ENCODE measurements at places on chromosomes 11 and 22.

GRCh38 chr11:62953811-62954210 lies 31.0 kb downstream of the SLC22A6 start:
- DNase-seq, result no peak

DNA sequence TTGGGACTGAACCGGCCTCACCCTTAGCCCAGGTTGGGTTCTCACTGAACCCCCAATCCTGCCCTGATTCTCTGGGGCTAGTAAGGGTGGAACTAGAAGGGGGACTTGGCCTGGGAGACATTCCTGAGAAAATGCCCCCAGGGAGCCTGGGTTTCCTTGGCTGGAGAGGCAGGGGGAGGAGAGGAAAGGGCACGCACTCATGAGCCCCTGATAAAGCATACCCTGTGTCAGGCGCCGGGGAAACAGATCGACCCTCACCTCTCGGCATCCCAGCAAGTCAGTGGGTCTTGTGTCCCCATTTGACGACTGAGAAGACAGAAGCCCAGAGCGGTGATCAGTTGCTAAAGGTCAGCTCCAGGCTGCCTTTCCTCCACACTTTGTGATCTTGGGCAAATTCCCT lies 47.7 kb upstream of the RTL6 start:
- DNase-seq, result no peak

DNA sequence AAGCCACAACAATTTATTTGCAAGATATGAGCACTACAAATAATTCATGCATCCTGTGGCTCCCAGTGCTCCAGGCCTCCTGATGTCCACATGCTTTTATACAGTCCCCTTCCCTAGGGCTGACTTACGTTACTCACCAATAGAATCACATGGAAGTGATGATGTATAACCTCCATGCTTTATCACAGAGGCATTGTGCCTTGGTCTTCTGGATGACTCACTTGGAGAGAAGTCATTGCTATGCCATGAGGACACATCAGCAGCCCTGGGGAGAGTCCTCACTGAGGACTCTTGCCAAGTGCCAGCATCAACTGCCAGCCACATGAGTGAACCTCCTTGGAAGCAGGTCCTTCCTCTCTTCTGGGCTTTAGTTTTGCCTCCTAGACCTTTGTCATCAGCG lies 22.0 kb upstream of the IGSF9B start:
- DNase-seq, result no peak

DNA sequence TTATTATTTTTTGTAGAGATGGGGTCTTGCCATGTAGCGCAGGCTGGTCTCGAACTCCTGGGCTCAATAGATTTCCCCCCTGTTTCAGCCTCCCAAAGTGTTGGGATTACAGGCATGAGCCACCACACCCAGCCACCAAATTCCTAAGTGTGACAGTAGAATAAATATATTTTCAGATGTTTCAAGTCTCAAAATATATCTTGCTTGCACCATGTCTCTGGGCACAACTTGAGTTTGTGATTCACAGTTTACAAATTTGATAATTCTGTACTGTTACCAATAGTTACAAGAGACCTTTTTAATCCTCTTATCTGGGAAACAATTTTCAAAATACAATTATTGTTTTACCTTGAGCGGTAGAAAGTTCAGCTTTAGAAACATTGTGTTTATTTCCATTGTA lies 19.1 kb downstream of the DCPS start:
- no peak for DNase-seq

DNA sequence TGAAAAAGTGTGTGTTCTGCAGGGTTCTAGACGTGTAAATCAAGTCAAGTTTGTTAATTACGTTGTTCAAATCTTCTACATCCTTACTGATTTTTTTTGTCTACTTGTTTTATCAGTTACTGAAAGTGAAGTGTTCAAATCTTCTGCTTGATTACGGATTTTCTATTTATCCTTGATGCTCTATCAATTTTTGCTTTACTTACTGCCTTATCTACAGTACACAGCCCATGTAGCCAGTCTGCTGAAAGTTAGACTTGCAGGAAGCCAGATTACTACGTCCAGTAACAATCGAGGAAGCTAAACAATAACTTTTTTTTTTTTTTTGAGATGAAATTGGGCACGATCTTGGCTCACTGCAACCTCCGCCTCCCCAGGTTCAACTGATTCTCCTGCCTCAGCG lies 15.6 kb upstream of the C11orf24 start:
- DNase-seq, result no peak

- DNase-seq, result peak; percentile 19
These were observed at the start of gene C11orf97 for GRCh38 chr11:94511932-94512781. Gene C11orf97 (plus strand): TSS chr11:94512461. CDS start chr11:94512529, 68 bp downstream.

DNA sequence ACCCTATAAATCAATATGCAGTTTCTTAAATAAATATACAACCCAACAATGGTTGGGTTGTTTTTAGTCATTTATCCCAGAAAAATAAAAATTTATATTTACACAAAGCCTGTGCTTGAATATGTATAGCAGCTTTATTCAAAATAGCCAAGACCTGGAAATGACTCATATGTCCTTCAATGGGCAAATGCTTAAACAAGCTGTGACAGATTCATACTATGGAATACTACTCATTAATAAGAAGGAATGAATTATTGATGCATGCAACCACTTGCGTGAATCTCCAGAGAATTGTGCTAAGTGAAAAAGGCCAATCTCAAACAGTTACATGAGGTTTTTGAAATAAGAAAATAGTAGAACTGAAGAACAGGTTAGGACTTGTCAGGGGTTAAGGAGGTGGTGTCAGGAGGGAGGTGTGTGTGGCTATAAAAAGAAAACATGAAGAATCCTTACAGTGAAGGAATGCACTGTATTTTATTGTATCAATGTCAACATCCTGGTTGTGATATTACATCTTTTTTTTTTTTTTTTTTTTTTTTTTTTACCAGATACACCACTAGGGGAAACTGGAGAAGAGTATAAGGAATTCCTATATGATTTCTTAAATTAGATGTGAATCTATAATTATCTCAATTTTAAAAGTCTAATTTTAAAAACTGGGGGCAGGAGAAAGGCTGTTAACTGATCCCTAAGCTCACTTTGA lies 82.4 kb upstream of the CD44 start:
- no peak for DNase-seq

DNA sequence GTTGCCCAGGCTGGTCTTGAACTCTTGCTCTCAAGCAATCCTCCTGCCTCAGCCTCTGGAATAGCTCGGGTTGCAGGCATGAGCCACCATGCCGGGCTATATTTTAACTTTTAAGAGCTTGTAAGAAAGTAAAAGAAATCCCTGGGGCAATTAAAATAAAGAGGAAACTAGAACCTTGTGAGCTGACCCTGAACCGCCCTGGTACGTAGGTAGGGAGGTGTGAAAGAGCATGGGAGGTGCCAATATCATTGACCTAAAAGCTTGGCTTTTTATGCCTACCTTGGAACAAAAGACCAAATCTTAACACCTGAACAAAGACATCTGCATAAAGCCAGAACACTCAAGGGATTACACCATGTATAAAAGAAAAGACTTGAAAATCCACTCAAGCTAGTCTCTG lies 595.1 kb downstream of the SOX6 start:
- DNase-seq, result no peak

DNA sequence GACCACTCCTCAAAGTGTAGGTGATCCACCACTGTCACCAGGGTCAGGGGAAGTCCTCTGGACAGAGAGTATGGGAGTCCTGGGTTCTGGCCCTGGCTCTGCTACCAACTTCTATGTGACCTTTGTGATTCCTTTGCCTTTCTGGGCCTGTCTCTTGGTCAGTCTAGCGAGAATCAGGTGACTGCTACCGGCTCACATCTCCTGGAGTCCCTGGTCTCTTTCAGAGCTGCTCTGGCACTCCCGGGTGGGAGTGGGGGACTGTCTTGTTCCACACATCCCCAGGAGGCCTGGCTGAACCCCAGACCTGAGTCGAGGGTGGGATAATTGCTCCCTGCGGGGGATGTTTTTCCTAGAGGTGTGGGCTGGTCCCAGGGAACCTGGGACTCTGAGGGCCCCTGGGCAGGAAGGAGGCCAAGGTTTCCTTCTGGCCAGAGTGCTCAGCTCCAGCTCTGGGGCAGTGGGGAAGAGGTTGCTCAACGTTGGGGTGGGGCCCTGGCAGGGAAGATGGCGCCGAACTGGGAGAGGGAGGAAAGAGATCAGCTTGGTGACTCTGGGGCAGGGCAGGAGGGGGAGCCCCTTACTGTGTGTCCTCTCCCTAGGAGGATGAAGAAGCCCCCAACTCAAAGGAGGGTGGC lies 2.1 kb downstream of the SOX10 start:
- DNase-seq, result no peak

GRCh38 chr11:102592634-102593581 lies 32.2 kb downstream of the MMP20 start:
- DNase-seq, result peak; percentile 23

DNA sequence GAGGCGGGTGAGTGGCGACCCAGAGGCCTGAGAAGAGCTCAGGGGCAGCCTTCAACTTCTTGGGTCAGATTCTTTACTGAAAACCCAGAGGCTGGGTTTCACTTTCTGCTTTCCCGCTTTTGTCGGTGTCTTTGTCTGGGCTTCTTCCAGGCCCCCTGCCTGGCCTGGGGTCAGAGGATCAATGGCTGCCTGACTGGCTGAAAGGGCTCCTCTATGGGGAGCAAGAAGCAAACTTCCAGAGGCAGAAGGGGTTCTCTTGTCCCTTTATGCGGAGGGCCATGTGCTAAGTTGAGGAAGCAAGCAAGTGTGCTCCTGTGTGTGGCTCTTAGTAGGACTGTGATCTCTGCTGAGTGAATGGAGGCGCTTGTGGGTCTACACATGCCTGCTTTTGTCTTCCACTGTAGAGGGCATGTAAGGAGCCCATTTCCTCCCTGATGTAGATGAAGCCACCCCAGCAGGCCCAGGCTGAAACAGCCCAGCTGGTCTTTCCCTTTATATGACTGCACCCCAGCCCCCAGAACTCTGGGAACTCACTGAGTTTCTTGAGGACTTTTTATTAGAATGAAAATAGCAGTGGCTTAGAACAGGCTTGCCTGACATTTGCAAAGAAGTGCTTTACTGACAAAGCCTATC lies 1.0 kb upstream of the PKNOX2 start:
- DNase-seq, result no peak

DNA sequence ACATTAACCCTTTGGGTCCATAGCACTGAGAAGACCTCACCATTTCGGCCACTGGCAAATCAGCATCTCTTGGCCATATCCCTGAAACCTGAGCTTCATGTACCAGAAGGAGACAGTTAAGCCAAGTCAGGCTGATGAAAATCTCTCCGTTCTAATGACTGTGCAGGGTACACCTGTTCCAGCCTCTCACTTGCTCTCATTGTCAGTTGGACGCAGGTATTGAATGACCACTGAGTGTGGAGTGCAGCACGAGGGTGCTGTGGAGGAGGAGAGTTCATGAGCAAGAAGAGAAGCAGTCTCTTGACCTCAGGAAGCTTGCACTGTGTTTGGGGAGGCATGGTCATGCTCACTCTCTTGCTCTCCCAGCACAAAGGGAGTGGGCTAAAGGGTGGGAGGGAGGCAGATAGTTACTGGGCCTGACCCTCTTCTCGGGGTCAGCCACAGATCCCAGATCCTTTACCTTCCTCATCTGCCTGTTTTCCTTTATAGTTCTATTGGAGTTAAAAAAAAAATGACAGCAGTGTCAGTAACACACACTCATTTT lies 65.2 kb downstream of the ZBTB16 start:
- DNase-seq, result no peak

DNA sequence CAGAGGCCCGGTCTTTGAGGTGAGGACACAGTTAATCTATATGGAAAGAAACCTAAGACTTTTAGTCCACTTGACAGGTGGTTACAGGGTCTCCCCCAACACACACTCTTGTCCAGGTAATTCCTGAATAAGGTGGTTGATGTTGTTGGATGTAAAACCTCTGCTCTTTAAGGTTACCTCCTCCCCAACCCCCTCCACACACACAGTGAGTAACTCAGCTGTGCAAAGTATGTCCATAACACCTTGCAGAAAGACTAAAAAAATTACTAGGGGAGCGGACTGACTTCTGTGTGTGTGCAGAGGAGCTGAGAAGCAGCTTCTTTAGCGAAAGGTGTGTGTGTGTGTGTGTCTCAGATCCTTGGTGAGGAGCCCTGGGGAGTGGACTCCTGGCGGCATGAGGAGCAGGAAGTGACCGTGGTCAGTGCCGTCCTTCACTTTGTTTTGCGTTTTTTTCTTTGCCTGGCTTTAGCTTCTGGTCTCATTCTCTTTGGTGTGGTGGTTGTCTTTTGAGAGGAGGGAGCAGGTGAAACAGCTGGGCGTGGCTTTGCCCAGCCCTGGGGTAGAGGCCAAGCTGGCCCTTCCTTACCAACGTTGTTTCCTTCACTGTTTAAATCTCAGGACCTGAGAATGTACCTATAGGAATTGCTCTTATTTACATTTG lies 1.7 kb downstream of the ZBED4 start:
- DNase-seq, result no peak

DNA sequence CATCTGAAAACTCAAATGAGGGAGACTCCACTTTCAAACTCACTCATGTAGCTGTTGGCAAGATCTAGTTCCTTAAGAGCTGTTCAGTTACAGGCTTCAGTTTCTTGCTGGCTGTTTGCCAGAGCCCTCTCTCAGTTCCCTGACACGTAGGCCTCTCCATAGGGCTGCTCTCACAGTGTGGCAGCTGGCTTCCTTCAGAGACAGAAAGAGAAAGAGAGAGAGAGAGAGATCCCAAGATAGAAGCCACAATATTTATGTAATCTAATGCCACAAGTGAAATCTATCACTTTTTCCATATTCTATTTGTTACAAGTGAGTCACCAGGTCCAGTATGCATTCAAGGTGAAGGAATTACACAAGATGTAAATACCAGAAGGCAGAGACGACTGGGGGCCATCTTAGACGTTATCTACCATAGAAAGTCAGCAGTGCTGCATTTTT lies 168.8 kb downstream of the RCN1 start:
- DNase-seq, result peak; percentile 84

DNA sequence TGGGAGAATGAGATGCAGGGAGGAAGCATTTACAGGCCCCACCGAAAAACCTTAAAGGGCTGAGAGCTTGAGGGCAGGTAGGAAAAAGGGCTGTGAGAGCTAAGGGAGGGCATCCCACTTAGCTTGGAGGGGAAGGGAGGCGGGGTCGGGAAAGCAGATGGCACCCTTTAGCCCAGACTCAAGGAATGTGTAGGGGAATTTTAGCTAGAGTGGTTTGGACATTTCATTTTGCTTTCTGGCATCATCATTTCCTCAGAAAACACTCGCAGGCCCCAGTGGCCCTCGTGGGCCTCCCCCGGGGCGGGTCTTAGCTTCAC lies 846 bp upstream of the STIM1 start:
- DNase-seq, result no peak

DNA sequence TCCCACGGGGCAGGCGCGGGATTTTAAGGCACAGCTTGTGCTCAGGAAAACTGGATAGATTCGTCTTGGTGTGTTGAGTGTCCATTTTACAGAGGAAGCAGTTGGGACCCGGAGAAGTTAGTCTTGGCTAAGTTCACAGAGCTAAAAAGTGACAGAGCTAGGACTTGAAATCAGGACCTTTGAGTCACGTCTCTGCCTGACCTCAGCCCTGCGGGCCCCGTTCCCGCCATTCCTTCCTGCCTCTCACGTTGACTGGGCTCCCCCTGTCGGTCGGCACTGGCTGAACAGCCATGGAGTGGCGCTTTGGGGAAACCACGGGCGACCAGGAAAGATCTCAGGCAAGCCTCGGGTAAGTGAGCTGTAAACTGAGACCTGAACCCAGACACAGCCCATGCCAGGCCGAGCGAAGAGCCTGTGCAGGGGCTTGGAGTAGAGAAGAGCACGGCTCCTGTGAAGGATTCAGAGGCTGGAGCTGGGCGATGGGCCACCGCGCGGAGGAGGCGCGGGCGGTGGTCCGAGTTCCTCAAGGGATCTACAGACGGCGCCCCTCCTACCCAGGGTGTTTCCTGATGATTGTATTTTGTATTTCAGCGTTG lies 54.1 kb downstream of the WNT11 start:
- DNase-seq, result peak; percentile 70

GRCh38 chr11:20762116-20762844 lies 92.9 kb downstream of the NELL1 start:
- no peak for DNase-seq

- DNase-seq, result peak; percentile 82
These were observed 6.9 kb downstream of the BCL9L start for GRCh38 chr11:118918686-118919280.

All from fibroblast of upper back skin (primary cell).